ENCODE measurements at places on chromosomes 3 and 15.
A peak's percentile ranks its signal among the peaks of the same experiment; 100 is the strongest.

DNA sequence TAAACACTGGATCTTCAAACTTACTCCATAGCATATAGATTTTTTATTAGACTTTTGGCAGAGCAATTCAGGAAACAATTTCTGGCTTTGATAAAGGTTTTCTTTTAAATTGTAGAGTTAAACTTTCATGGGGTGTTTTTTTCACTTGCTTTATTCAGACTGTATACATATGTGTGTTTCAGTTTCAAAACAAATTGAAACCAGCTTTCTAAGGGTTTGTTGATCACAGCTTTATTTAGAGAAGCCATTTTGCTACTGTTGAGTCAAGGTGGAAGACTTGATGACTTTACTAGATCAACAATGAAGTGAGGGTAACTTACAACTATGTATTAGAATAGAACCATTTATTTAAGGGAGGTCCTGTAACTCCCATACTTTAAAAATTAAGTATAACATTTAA lies 6.2 kb downstream of the UBE2E1 start:
- no peak for DNase-seq

DNA sequence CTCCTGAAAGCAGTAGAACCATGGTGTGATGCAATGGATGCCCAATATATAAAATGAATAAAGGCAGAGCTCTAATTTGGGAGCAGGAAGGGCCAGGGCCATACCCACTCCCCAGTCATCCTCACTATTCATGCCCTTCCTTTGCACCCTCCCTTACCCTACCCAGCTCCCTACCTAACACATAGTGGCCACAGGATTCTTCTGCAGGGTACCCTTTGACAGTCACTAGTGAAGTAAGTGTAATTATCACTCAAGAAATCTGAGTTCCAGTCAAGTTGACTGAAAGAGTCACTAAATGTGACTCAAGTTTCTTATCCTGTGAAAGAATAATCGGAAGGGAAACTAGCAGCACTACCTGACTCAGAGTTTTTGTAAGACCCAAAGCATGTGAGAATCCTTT lies 69.2 kb downstream of the RASA2 start:
- DNase-seq = no peak

DNA sequence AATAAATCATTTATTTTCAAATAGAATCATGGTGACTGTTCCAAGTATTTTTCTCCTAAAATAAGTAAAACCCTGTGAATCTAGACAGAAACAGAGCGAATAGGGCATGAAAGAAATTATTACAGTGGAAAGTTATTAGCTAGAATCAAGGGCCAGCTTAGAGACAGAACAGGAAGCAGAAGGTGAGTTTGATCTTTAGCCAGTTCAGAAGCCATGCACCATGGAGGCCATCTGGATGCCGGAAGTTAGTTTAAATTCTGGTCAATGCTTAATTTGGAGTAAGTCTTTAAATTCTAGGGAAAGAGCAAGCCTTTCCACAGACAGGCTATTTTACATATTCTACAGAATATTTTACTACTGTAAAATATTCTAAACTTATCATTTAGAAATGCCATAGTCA lies 574.8 kb downstream of the CADM2 start:
- DNase-seq = no peak

GRCh38 chr15:76905855-76906254 lies 715 bp upstream of the SCAPER start:
- peak; percentile 72 for DNase-seq

DNA sequence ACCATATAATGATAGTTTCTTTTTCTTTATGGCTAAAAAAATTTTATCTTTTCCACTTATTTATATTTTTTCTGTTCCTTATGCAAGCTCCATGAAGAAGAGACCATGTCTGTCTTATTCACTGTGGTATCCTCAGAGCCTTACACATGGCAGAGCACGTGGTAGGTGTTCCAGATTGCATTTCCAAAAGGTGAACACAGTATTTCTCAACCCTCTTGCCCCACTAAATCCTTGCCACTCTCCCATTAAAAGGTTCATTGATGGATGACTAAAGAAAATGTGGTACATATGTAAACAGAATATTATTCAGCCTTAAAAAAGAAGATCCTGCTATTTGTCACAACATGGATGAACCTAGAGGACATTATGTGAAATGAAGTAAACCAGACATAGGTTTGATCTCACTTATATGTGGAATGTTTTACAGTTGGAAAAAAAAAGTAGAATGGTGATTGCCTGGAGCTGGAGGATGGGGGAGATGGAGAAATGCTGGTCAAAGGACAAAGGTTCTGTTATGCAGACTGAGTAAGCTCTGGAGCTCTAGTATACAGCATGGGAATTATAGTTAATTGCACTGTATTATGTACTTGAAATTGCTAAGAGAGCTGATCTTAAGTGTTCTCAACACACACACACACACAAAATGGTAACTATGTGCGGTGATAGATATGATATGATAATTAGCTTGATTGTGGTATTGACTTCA lies 266.7 kb downstream of the CNTN3 start:
- DNase-seq = no peak

DNA sequence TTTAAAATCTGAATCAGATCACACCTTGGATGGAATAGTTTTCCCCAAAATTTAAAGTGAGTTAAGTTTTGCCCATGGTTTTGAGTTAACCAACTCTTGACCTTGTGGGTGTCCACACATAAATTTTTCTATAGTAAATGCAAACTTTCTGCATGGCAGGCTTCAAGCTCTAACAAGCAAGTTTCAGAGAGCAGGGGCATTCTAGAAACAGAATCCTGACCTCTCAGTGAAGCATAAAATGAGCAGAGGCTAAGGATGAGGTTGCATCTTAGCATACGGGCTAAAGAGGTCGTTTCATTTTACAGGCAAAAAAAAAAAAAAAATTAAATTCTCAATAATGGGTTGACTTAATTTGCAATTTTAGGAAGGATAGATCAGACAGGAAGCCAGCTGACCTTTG lies 32.1 kb downstream of the CDC25A start:
- no peak for DNase-seq

DNA sequence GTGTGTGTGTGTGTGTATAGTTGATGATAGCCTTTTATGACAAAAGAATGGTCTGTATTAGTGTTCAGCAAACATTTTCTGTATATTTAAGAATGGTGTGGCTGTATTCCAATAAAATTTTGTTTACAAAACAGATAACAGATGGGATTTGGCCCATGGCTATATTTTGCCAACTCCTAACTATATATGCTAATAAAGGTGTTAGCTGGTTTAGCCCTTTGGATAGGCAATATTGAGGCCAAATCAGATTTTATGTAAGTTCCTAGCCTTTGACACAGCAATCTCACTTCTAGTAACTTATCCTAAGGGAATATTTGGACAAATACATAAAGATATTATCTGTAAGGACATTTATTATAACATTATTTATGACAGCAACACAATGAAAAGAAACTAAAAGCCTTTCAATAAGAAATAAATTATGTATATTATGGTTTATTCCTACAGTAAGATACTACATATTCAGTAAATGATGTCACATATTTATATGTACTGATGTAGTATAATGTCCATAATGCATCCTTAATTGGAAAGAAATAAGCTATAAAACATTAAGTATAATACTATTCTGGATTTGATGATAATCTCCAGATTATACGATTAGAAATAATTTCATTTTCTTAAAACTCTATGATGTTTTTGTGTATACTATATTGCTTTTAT lies 264.0 kb downstream of the RBMS3 start:
- no peak for DNase-seq

GRCh38 chr15:57323806-57324589 lies 52.3 kb upstream of the CGNL1 start:
- peak; percentile 57 for DNase-seq

GRCh38 chr3:161498259-161498921 lies 1.8 kb downstream of the OTOL1 start:
- no peak for DNase-seq

DNA sequence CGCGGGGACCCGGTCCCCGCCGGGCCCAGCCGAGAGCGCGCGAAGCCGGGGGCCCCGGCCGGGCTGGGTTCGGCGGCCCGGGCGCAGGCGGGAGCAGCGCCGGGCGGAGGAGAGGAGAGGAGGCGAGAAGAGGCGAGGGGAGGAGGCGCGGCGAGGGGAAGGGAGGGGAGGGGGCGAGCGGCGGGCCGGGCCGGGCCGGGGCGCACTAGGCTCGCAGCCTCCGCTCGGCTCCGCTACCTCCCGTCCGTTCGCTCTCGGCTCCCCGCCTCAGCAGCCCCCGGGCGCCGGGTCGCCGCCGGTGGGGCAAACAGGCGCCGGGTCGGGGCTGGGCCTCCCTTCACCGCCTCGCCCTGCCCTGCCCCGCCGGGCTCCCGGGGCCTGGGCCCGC lies 351 bp downstream of the INSYN1 start:
- DNase-seq = no peak

GRCh38 chr3:153911116-153911515 lies 210.1 kb upstream of the ARHGEF26 start:
- DNase-seq = no peak

- no peak for DNase-seq
Observed at GRCh38 chr3:126527006-126527405, 3.1 kb downstream of the CHST13 start.

GRCh38 chr3:24164967-24165602 lies 220.0 kb downstream of the NR1D2 start:
- no peak for DNase-seq

DNA sequence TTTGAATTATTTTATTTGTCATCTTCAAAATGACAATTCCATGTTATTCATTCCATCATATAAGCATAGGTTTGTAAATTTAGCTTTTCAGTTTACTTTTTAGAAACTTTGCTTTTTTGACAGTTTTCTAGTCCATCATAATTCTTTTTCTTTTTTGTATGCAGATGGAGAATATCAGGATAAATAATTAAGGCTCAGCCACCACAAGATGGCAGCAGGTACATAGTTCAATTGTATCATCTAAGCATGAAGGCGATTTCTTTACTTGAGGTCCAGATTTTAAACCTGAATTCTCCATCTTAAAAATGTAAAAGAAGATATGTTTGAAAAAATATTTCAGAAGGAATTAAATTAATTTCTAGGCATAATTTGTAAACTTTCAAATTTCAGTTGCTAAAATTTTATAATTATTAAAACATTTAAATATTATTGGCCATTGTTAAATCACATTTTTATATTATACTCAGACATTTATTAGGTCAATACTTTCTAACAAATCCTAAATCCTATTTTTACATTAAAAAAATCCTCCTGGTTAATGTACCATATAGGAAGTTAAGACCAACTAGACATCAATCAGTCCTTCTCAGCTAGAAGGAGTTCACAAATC lies 15.1 kb downstream of the PLSCR5 start:
- peak; percentile 15 for DNase-seq

DNA sequence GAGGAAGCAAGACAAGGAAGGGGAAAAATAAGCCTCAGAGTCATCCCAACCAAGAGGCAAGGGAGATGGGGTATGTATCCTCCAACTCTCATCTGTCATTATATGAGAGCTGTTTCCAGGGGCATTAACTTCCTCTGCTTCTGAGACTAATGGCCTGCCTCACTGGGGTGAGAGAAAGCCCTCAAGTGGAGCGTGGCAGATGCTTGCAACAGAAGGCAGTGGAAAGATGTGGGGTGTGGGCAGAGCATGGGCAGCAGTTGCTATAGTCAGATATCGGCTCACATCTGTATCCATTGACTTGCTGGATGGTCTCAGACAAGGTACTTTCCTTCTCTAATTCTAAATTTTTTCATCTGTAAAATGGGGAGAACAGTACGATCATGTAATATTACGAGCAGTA lies 81.7 kb upstream of the PLCL2 start:
- peak; percentile 47 for DNase-seq

DNA sequence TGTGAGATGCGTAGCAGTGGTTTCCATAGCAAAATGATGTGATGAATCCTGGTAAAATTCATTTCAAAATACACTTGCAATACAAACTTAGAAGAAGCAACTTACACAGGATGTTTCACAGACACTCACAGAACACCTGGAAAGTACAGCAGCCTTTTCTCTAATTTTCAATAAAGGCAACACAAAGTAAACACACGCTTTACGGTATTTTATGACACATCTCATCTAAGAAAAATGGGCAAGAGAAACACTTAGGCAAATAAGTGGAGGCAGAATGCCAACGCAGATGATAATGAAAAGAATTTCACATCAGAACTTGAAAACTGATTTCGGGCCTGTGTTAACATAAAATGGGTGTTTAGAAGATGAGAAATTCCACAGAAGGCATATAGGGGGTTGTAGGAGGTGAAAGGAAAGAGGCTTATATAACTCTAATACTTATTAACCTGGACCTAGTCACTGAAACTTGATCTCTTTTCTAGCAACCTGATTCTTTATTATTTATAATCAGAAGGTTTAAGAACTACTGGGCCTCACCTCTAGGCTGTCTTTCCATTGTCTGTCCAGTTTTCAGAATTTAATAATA lies 25.6 kb upstream of the MAP3K13 start:
- DNase-seq = no peak

GRCh38 chr3:71389911-71390573 lies 193.5 kb downstream of the FOXP1 start:
- DNase-seq = no peak

DNA sequence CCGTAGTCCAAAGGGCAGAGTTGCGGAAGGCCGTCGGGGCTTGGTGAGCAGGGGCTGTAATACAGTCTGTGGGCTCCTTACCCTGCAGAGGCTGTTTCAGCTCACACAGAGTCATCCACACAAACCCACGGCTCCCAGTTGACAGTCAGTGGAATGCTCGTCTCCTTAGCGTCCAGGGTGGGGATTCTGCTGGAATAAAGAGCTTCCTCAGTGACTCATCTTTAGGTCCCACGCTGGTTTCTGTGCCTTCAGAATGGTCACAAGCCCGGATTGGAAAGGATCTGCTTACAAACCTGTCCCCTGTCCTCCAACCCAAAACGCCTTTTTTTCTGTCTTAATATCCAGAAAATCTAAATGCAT lies 201.3 kb upstream of the TPM1 start:
- no peak for DNase-seq

GRCh38 chr3:65785065-65785645 lies 253.6 kb downstream of the MAGI1 start:
- DNase-seq = no peak

GRCh38 chr3:44236485-44236908 lies 5.2 kb upstream of the TOPAZ1 start:
- DNase-seq = no peak

DNA sequence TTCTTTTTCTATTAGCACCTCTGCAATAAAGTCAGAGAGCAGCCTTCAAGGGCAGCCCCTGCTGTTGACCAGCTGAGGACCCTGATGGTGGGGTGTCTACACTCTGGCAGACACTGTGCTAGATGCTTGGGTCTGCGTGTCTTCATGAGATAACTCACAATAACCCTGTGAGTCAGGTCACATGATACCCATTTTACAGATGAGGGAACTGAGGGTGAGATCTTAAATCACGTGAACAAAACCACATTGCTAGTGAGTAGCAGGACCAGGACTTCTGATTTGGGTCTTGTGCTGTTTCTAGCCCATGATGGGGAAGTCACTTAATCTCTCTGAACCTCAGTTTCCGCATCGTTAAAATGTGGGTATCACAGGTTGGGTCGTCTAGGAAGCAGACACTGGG lies 118.5 kb upstream of the LIPC start:
- no peak for DNase-seq

GRCh38 chr3:168362661-168363247 lies 267.0 kb upstream of the GOLIM4 start:
- DNase-seq = no peak

DNA sequence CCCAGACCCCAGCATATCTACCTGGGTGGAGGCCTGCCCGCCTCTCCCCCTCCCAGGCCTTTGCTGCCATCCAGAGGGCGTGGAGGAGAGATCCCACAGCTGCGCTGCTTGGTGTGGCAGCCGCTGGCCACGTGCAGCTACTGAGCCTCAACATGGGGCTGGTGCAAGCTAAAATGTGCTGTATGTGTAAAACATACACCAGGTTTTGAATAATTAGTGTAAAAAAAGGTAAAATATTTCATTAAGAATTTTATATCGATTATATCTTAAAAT lies 95.8 kb downstream of the SEC22A start:
- no peak for DNase-seq

- peak; percentile 62 for DNase-seq
Observed at GRCh38 chr15:23648920-23649515, 1.4 kb upstream of the MAGEL2 start.

Data from WERI-Rb-1 (cell line).